EL (cell line): ENCODE measurements at places on chromosomes 16 and 17.

DNA sequence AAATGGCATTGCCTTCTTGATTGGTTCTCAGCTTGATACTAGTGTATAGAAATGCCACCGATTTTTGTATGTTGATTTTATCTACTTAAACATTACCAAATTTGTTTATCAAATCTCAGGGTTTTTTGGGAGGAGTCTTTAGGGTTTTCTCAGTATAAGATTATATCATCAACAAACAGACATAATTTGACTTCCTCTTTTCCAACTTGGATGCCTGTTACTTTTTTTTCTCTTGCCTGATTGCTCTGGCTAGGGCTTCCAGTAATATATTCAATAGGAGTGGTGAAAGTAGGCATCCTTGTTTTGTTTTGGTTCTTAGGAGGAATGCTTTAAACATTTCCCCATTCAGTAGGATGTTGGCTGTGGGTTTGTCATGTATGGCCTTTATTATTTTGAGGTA, 29.1 kb downstream of the EFCAB13 start:
- no peak for DNase-seq

GRCh38 chr17:21524211-21524591, 148.0 kb downstream of the KCNJ12 start:
- peak; percentile 36 for DNase-seq

- DNase-seq = no peak
Measured at GRCh38 chr16:9259914-9260608, 168.6 kb downstream of the HAPSTR1 start.

DNA sequence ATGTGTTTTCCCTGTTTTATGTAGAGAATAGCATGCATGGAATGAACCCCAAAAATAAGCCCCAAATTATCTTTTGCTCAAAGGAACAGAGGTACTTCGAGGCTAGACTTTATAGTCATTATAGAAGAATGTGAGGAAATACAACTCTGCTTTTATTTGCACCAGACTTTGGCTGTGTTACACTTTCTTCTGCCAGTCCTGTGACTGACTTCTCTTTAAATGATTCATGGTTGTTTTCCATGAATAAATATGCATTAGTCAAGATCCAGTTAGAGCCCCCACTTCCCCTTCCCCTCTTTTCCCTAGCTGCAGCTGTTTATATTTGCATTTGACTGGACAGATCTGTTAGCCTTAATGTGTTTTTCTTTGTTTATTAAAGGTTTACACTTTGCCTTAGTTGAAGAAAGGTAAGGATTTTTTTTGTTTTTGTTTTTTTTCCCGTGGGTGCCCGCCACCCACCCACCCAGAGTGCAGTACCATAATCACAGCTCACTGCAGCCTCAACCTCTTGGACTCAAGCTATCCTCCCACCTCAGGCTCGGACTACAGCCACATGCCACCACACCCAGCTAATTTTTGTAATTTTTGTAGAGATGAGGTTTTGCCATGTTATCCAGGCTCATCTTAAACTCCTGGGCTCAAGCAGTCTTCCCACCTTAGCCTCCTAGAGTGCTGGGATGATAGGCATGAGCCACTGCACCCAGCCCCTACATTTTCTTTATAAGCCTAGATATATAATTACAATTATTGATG, 152.6 kb downstream of the CYB561 start:
- peak; percentile 70 for DNase-seq

DNA sequence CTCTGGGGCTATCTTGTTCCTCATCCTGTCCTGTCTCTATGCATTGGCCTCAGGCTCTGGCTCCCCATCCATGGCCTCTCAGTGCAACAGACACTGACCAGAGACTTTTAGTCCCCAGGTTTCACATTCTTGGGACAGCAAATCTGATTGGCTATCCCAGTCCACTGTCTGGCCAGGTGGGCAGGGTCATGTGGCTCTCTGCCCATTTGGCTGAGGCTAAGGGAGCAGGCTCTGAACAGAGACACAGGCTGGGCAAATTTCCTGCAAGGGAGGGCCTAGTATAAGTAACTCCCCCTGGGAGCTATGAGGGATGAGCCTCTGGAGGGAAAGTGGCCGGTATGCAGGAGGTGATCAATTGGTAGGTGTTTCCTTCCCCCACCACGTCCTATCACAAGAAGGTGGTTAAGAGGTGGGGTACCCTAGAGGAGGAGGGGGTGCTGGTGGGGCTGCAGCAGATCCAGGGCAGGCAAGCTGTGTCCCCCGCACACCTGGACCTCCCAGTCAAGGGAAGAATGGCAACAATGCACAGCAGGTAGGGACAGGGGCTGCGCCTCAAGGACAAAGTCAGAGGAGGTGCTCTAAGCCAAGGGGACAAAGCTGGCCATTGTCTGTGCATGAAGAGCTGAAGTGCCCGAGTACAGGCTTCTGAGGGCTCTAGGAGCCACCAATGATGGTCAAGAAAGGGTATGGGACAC, 13.2 kb downstream of the XYLT2 start:
- no peak for DNase-seq

GRCh38 chr17:57534863-57535248, 210.2 kb downstream of the CCDC182 start:
- no peak for DNase-seq

GRCh38 chr17:36674278-36674650, 72.9 kb downstream of the MRM1 start:
- DNase-seq = no peak

GRCh38 chr17:2374549-2375285, 26.1 kb downstream of the MNT start:
- DNase-seq = no peak

DNA sequence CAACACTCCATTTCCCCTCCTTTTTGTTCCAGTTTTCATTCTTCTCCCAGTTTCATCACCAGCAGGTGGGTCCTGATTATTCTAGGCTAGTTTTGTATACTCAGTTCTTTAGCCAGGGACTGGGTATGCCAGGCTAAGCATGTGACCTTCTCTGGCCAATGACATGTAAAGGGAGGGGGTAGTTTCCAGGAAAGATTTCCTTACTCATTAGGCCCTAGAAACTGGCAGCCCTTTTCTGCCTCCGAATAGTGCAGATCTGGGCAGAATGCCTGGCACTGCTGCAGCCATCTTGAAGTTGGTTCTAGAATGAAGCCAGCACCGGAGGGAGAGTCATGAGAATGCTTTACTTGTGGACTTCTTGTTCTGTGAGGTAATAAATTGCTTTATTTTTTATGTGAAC, 126.9 kb upstream of the AXIN2 start:
- no peak for DNase-seq

DNA sequence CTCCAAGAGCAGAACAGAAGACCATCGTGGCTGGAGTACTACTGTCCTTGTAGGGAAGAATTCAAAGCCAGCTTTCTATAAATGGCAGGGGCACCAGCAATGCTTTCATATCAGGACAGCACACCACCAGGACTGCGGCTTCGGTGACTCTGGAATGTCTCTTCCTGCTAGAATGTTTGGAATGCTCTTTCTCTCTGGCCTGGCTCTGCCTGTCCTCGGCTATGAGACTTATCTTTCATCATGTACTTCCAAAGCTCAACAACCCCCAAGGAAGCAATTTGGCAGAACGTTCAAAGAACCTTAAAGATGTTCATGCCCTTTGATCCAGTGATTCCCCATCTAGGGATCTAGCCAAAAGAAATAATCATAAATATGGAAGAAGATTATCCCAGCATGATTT, 52.7 kb upstream of the NOG start:
- peak; percentile 53 for DNase-seq

GRCh38 chr16:75380870-75381269, 52.4 kb downstream of the CFDP1 start:
- DNase-seq = peak; percentile 59

- DNase-seq = no peak
Measured at GRCh38 chr17:28112181-28112580, 69.7 kb downstream of the NLK start.

DNA sequence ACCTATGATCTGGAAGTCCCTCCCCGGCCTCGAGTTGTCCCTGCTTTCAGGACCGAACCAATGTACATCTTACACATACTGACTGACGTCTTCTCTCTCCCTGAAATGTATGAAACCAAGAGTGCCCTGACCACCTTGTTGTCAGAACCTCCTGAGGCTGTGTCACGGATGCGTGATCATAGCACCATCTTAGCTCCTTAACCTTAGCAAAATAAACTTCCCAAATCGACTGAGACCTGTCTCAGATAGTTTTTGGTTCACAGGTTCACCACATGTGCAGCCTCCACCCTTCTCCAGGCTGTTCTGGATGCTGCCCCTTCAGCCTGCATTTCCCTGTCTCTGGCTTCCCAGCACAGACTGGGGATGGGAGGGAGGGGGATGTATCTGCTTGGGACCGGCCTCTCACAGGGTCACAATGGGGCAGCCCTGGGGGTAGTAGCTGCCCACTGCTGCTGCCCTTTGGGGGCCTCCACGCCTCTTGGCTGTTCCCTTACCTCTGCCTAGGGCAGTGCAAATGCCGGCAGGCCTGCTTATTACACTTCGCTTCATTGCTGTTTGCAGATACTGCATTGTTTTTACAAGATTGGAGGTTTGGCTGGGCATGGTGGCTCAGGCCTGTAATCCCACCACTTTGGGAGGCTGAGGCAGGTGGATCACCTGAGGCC, 69.8 kb downstream of the NT5M start:
- no peak for DNase-seq

- no peak for DNase-seq
Measured at GRCh38 chr16:8961811-8962390, 1.8 kb downstream of the USP7 start.

- DNase-seq = no peak
Measured at GRCh38 chr16:17213025-17213424, 257.7 kb downstream of the XYLT1 start.

GRCh38 chr17:42345396-42346073, 42.7 kb downstream of the STAT3 start:
- DNase-seq = no peak

DNA sequence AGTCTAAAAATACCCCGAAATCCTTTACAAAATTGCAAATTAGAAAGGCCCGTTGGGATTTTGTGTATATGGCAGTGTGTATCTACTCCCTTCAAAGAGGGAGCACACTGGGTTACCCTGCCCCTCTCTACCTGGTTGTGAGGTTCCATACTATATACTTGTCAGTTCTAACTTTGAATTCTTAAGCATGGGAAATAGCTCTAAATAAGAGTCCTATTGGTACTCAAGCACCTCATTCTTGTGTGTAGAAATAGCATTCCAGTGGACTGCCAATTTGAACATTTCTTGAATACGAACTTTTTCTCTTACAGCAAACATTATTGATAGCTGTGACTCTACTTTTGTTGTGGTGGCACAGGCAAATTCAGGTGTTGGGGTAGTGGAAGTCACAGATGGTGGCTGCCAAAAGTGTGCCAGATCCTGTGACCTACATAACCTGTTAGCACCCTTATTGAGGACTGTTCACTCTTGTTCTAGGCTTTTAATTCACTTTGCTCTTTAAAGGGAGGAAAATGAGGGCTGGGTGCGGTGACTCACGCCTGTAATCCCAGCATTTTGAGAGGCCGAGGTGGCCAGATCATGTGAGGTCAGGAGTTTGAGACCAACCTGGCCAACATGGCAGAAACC, 16.1 kb downstream of the ESRP2 start:
- no peak for DNase-seq

DNA sequence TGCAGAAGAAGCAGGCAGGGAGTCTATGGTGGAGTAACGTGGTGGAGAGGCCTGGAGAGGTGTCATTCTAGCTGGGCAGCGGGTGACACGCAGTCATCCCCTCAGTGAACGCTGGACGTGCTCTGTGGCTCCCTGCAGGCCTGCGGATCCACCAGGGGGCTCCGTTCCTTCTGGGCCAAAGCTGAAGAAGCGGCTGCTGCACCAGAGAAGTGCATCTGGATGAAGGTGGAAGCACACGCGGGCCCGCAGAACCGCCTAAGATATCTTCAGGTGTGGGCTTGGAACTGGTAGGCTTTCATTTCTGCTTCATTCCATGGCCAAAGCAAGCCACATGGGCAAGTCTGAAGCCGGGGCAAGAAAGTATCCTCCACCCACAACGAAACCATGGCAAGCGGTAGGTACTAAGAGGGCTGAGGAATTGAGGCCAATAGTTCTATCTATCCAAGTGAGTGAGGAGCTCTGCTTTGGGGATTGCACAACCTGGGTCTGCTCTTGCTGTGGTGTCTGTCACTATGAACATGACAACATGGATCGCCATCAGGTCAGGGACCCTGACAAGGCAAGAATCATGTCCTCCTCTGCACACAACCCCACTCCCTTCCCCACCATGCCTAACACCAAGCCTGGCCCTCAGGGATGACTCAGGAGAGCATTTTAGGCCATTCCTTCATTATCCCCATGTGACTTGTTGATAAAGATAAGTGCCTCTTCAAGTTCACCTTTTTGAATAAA, 78.9 kb upstream of the FBXO47 start:
- DNase-seq = no peak

- DNase-seq = no peak
Measured at GRCh38 chr17:29723278-29724047, 100.8 kb upstream of the CORO6 start.

DNA sequence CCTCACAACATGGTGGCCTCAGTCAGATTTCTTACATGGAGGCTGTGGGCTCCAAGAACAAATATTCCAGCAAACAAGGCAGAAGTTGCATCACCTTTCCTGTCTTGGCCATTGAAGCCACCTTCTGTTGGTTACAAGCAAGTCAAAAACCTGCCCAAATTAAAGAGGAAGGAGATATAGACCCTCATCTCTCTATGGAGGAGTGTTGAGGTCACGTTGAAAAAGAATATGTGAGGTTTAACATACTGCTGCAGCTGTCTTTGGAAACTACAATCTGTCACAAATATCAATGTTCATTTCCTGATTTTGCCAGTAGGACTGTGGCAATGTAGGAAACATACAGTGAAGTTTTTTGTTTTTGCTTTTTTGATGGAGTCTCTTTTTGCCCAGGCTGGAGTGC, 211.4 kb downstream of the COPRS start:
- no peak for DNase-seq

GRCh38 chr16:57759541-57760356, 24.2 kb downstream of the KATNB1 start:
- DNase-seq = no peak

GRCh38 chr16:70677499-70678120, 8.2 kb downstream of the MTSS2 start:
- DNase-seq = no peak

- no peak for DNase-seq
Measured at GRCh38 chr16:23147666-23148065, 1.6 kb downstream of the USP31 start.

- DNase-seq = peak; percentile 80
Measured at GRCh38 chr17:41647940-41648410, 23.6 kb upstream of the KRT17 start.

- DNase-seq = no peak
Measured at GRCh38 chr17:35496451-35497290, 40.8 kb downstream of the SLFN12L start.

- no peak for DNase-seq
Measured at GRCh38 chr16:47965439-47965838, 190.4 kb downstream of the ABCC12 start.
